ENCODE measurements at places on chromosomes 6 and 20. TPM values are rescaled to one million over a fixed set of nuclear protein-coding genes. Genes with fewer than 3 reads are reported as not detected.

TNF gene
- polyA plus RNA-seq = 0.12 TPM

DNA sequence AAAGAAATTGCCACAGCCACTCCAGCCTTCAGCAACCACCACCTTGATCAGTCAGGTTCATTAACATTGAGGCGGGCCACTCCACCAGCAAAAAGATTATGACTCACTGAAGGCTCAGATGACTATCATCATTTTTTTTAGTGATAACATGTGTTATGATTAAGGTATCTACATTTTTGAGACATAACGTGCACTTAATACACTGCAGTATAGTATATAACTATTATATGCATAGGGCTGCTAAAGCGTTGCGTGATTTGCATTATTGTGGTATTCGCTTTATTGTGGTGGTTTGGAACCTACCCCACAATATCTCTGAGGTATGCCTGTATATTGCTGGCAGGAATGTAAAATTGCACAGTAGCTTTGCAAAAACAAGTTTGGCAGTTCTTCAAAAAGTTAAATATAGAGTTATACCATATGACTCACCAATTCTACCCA lies 6.8 kb upstream of the RIPK1 start:
- no peak for DNase-seq

GRCh38 chr20:49386848-49387580 lies 95.5 kb downstream of the KCNB1 start:
- DNase-seq = no peak

DNA sequence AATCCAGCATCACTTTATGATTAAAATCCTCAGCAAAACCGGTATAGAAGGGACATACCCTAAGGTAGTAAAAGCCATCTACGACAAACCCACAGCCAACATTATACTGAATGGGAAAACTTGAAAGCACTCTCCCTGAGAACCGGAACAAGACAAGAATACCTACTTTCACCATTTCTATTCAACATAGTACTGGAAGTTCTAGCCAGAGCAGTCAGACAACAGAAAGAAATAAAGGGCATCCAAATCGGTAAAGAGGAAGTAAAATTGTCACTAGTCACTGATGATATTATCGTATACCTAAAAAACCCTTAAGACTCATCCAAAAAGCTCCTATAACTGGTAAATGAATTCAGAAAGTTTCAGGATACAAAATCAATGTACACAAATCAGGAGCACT lies 33.3 kb downstream of the BLOC1S5 start:
- no peak for DNase-seq

DNA sequence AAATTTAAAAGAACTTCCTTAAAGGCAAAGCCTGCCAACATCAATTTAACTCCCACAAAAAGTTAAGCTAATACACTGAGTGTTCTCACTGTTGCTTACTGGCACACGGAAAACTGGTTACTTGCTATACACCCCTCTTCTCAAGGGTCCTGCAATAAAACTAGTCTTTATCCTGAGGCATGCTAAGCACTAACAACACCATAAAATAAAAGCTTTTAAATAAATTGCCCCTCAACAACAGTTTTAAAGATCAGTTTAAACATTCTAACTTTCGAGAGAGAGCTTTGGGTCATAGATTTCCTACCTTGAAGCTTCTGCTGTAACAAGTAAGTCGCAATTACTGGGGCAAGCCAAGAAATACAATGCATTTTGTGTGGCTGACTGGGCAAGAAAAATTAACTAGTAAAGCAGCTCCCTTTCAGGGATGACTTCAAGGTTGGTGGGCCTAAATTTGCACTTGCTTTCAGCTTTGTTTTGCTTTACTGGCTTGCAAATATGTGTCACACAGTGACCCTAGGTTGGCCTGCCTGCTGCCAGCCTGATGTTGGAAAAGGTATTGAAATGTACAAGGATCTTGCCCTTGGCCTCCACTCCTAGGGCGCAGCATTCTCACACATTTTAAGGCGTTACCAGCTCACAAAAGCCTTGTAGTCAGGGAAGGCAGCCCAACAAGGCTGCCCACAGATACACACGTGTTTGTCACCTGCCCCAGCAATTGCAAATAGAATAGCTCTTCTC lies 4.0 kb upstream of the HEY2 start:
- DNase-seq = no peak

GRCh38 chr20:51381557-51381956 lies 161.0 kb downstream of the NFATC2 start:
- DNase-seq = no peak

- no peak for DNase-seq
Observed at GRCh38 chr6:14110001-14110818, 7.4 kb upstream of the CD83 start.

CASS4 gene
- 6.9 TPM for polyA plus RNA-seq

GRCh38 chr6:122081921-122082320 lies 317.5 kb upstream of the HSF2 start:
- DNase-seq = no peak

GRCh38 chr6:56851541-56852259 lies 103.2 kb upstream of the BEND6 start:
- DNase-seq = peak; percentile 84

DNA sequence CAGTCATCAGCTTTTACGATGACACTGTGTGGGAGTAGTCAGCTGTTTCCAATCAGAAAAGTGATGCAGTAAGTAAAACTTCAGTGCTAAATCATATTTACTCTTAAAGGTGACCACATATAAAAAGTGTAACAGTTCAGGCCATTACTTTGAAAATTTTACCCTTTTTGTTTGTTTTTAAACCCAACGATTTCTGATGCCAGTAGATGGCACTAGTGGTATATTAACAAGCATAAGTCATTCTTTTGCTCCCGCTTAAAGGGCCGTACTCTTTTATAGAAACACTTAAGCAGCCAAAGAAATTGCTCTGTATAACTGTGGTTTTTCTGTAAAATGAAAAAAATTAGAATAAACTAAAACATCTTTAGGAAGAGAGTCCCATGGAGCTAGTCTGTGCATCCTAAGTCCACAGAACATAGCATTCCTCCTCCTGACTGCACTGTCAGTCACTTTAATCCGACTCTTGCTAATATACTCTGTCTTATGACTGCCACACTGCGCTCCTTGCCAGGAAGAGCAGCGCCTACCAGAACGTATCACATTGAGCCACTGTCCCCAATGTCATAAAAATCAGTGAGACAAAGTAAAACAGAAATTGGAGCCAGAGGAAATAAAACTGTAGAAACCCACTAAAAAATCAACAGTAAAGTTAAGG lies 25.0 kb downstream of the HEBP2 start:
- DNase-seq = peak; percentile 49

DBNDD2 gene
- 25.0 TPM for polyA plus RNA-seq

GRCh38 chr20:1823450-1823844 lies 71.8 kb upstream of the SIRPA start:
- no peak for DNase-seq

RBBP8NL gene
- polyA plus RNA-seq = not detected

PSMB9 gene
- polyA plus RNA-seq = 4.2 TPM

DNA sequence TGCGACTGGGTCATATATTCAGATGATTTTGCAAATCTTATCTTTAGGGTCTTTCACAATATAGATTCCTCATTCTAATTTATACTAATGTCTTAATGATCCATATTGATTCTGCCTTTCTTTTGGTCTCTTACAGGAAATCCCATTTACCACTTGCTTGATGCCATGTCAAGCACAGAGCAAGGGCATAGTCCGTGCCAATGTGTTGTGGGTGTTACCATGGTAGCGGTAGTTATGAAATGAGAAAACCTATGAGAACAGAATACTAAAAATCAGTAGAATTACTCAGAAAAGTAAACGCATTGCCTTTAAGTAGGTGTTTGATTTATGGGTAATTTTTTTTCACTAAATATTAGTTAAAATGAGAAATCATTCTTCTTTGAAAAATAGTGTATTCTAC lies 153.9 kb upstream of the RAB32 start:
- DNase-seq = no peak

MUC21 gene
- polyA plus RNA-seq = not detected

LY6G6D gene
- polyA plus RNA-seq = not detected

DNA sequence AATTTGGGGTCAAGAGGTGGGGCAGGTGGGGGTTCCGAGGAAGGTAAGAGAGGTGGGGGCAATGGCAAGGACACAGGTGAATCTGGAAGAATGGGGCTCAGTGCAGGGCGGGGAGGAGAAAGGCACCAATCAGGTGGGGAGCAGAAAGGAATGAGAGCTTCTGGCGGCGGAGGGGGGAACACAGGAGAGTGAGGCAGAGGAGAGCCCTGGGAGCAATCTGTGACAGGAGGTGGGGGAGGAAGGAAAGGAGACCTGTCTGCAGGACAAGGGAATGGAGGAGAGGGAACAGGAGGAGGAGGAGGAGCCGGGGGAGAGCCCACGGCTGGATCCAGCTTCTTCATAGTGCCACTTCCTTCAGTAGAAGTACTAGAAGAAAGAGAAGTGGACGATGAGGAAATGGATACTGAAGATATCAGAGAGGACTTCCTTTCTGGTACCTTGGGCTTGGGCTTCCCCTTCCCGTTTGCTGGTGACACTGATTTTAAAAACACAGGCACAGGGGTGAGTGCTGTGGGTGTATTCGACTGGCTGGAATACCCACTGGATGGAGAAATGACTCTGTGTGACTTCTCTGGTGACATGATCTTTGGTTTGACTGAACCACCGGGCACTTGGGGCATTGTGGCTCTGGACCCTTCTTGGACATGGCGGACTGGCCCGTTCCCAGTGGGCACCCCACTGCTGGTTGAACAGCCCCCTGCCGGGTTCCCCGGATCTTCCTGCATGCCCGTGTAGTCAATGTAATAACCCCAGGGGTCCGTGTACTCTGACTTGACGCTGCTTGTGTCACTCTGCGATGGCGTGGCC lies 27.4 kb downstream of the HEBP2 start:
- DNase-seq = no peak

DNA sequence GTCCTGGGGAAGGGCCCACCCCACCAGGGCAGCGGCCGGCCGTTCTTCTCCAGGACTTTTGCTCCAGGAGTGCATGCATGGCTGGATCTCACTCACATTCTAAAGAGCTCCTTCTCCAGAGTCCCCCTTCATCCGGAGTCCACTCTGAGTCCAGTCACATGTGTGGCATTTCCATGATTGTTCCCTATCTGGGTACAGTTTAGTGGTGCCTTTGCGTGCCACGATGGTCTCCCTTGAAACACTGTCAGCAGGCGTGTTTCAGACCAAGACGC lies 20.9 kb downstream of the OSBPL2 start:
- DNase-seq = no peak

- DNase-seq = no peak
Observed at GRCh38 chr6:169407325-169407724, 153.7 kb upstream of the THBS2 start.

- DNase-seq = no peak
Observed at GRCh38 chr6:30763618-30764489, 19.5 kb upstream of the IER3 start.

HTR1E gene
- not detected for polyA plus RNA-seq

DNA sequence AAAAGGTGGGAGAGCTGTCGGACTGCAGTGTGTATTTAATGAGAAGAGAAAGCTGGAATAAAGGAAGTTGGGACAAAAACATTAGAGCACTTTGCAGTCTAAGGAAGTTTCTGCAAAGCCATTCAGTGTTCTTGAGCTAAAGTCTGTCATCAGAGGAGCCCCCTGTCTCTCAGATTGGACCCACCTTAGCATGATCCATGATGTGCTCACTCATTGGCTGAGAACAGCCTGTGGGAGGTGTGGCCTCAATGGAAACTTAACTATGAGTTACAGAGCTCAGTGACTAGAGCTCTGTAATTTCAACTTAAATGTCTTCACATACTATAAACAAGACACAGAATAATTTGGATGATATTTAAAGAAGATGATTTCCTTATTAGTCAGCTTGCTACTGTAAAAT lies 437.0 kb downstream of the BTBD3 start:
- DNase-seq = no peak

GRCh38 chr6:34001706-34002621 lies 143.9 kb downstream of the GRM4 start:
- no peak for DNase-seq

CENPW gene
- polyA plus RNA-seq = 8.8 TPM

DNA sequence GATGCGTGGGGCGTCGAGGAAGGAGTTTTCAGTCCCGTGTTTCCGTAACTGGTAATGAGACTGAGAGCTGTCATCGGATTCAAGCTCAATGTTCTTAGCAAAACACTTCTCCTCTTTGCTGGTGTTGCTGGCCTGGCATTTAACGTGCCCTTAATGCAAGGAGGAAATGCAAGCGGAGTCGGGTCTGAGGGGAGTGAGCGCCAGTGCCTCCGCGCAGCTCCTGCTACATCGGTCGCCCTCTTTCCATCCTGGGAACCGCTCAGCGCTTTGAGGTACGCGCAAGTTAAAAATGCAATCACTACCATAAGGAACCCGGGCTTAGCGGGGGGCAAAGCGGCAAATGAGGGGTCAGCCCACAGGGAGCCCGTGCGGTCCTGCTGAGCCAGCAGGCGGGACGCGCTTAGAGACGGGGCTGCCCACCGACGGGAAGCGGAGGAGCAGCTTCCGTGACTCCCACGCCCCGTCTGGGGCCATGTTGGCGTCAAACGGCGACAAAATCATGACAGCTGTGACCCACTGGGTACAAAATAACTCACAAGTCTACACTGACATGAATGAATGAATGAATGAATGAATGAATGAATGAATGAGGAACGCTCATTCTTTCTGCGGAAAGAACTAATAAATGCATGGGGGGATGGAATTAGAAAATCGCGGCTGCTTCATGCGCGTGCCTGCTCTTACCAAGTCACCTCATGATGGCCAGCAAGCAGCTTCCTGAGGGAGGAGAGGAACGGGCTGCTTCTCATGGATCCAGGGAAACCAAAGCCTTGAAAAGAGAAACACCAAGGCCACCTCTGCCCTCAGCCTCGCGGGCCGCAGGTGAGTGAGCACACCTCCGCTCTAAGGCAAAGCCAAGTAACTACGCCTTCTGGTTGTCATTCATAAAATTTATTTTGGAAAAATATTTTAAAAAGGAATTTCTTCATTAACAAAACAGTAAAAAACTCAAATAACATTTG lies 9.3 kb downstream of the DLL1 start:
- no peak for DNase-seq

DNA sequence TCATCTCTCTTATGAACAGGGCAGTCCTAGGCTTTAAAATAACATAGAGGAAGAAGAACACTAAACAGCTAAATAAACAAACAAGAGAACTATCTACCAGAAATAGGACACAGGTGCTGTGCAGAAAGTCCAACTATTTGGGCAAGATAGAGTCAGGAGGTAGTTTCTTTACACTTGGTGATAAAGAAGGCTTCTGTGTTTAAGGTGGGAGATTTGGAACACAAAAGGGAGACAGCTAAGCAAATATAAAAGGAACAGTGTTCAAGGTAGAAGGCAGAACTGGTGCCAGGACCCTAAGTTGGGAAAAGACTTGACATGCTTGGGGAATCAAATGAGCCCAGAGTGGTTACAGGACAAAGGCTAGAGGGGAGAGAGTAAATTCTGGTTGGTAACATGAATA lies 110.5 kb downstream of the MANEA start:
- DNase-seq = no peak

DNA sequence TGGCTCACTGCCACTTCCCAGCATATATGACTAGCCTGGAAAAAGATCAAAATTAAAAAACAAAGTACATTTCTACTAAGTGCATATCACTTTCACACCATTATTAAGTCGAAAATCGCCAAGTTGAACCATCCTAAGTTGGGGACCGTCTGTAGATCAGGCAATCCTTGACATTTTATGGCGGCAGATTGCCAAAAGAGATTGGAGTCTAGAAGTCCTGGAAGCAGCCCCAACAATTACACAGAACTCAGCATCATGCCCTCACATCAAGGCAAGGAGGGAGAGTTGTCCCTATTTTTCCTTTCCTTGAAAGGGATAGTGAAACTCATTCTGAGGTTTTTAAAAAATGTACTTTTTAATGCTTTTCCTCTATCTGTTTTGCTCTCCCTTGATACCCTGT lies 30.7 kb downstream of the SLC22A3 start:
- DNase-seq = no peak

Data from hindlimb muscle (tissue), 1 donor.